T-cell (primary cell): ENCODE measurements at places on chromosomes 3 and 15.

GRCh38 chr3:50170689-50171088, 15.6 kb downstream of the SEMA3F start:
- no peak overlapping the region for H3K4me3 ChIP-seq
- H3K27ac ChIP-seq: no peak overlapping the region
- no peaks in the 10 kb centered on the region for H3K36me3 ChIP-seq

- no peaks in the 10 kb centered on the region for H3K4me1 ChIP-seq
- H3K27me3 ChIP-seq: no peaks in the 10 kb centered on the region
- H3K4me3 ChIP-seq: no peak overlapping the region
- H3K27ac ChIP-seq: no peak overlapping the region
Observed at GRCh38 chr15:39242345-39242744, 338.5 kb upstream of the THBS1 start.

- no peaks in the 10 kb centered on the region for H3K27me3 ChIP-seq
- no peak overlapping the region for H3K4me3 ChIP-seq
- no peak for DNase-seq
- no peaks in the 10 kb centered on the region for H3K36me3 ChIP-seq
Observed at GRCh38 chr3:165820671-165821123, 16.5 kb downstream of the BCHE start.

DNA sequence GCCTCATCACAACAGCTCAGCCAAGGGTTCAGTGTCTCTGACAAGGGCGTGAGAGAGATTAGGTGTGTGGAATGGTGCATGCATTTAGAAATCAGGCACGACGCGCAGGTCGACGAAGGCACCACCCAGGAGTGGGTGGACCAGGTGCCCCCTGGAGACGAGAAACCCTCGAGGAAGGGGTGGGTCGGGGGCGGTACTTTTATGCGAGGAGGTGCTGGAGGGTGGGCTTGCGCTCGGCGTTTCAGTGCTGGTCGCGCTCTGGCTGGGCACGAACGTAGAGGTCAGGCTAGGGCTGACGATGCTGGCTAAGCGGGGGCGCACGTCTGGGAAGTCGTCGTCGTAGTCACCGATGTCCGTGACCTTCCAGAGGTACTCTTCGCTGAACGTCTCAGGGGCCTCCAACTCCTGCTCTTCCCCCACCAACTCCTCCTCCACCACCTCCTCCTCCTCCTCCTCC, 393 bp downstream of the ERICH6 start:
- no peaks in the 10 kb centered on the region for H3K36me3 ChIP-seq
- peaks cover 23% of the 10 kb centered on the region for H3K4me1 ChIP-seq
- H3K4me3 ChIP-seq: peak overlapping the region; percentile 89

DNA sequence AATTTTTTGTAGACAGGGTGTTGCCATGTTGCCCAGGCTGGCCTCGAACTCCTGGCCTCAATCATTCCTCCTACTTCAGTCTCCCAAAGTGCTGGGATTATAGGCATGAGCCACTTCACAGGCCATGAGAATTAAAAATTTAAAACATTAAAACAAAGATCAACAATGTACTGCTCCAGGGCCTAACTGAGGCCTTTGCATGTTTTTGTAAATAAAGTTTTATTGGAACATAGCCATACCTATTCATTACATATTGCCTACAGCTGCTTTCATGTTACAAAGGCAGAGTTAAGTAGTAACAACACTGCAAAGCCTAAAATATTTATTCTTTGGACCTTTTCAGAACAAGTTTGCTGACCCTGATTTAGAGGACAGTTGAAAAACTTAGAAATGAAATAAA, 9.6 kb downstream of the VPS39 start:
- H3K27me3 ChIP-seq: no peaks in the 10 kb centered on the region
- no peaks in the 10 kb centered on the region for H3K36me3 ChIP-seq
- DNase-seq: no peak
- no peak overlapping the region for H3K4me3 ChIP-seq
- no peak overlapping the region for H3K27ac ChIP-seq
- H3K4me1 ChIP-seq: no peaks in the 10 kb centered on the region

GRCh38 chr3:107791450-107791849, 268.7 kb downstream of the BBX start:
- no peaks in the 10 kb centered on the region for H3K27me3 ChIP-seq
- no peaks in the 10 kb centered on the region for H3K4me1 ChIP-seq
- peaks cover 48% of the 10 kb centered on the region for H3K36me3 ChIP-seq
- DNase-seq: no peak
- H3K4me3 ChIP-seq: no peak overlapping the region

GRCh38 chr3:42764561-42765295, 8.3 kb downstream of the CCDC13 start:
- H3K36me3 ChIP-seq: no peaks in the 10 kb centered on the region
- no peaks in the 10 kb centered on the region for H3K4me1 ChIP-seq
- H3K27me3 ChIP-seq: no peaks in the 10 kb centered on the region
- no peak for DNase-seq
- H3K27ac ChIP-seq: no peak overlapping the region

DNA sequence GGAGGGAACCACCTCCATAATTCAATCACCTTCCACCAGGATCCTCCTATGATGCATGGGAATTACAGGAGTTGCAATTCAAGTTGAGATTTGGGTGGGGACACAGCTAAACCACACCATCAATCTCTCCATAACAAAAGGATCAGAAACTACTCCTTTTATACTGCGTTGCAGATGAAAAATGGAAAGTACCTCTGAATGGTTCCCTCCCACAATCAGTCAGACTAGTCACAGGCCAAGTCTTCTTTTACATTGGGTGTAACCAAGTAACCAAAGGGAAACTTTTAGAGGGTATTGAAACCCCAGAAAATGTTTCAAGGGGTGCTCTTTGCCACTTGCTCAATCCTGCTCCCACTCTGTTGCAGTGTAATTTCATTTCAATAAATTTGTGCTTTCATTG, 504.3 kb upstream of the CNTN3 start:
- no peak for DNase-seq
- H3K36me3 ChIP-seq: no peaks in the 10 kb centered on the region

DNA sequence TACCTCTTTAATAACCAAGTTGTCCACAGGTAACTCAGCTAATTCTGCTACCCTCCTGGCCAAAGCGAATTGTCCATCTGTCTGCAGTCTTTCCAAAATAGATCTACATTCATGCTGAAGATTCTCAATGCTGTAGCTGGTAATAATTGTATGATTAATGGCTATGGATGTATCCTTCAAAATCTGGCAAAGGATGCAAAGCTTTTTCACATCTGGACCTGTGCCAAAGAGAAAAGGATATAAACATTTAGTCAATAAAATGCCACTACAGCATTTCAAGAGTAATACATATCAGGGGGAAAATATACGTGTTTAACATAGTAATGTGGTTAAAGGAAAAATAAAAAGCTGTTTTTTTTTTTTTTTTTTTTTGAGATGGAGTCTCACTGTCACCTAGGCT, 48.7 kb downstream of the EIF3J start:
- no peak for DNase-seq
- H3K4me1 ChIP-seq: no peaks in the 10 kb centered on the region
- H3K36me3 ChIP-seq: peaks cover 64% of the 10 kb centered on the region

- no peaks in the 10 kb centered on the region for H3K36me3 ChIP-seq
- H3K4me1 ChIP-seq: peaks cover 9% of the 10 kb centered on the region
- H3K4me3 ChIP-seq: no peak overlapping the region
- peaks cover 16% of the 10 kb centered on the region for H3K27me3 ChIP-seq
Observed at GRCh38 chr15:67859331-67859946, 19.6 kb upstream of the RNU6-1 start.

DNA sequence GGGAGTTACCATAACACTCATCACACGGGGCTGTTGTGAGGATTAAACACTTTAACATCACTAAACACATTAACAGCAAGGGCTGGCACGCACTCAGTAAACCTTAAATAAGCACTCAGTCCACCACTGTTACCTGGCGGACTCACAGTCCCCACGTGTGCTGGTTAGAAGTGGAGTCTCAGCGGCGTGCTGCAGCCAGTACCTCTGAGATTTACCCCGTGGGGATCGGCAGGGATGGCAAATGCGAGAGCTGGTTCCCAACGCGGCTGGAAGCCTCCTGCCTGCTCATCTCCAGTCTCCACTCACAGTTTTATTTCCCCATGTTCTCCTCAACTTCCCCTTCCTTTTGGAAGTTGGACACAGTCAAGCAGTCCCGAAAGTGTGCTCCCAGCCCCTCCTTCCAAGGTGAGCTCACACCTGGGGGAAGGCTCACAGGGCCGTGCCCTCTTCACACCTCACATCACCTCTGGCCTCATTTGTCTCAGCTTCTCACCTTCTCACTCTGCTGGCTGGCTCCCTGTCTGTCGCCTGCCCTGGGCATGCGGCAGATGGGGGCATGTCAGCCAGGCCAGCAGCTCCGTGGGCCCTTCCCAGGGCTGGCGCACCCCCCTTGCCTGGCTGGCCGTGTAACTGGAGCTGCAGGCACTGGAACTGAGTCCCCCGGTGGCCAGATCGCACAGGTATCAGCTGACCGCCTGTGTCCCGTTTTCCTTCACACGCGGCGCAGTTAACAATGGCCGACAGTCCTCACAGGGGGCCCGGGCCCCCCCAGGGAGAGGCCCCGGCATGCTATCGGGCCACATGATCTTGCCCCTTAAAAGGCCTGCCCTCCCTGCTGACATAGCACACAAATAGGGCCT, 87.1 kb downstream of the WNT7A start:
- H3K36me3 ChIP-seq: no peaks in the 10 kb centered on the region
- H3K4me3 ChIP-seq: no peak overlapping the region
- H3K27ac ChIP-seq: no peak overlapping the region
- no peak for DNase-seq
- H3K27me3 ChIP-seq: peaks cover 53% of the 10 kb centered on the region

GRCh38 chr15:56786966-56787365, 53.7 kb upstream of the ZNF280D start:
- no peak overlapping the region for H3K4me3 ChIP-seq
- H3K27ac ChIP-seq: no peak overlapping the region
- no peaks in the 10 kb centered on the region for H3K36me3 ChIP-seq
- no peaks in the 10 kb centered on the region for H3K4me1 ChIP-seq
- DNase-seq: no peak
- peaks cover 2% of the 10 kb centered on the region for H3K27me3 ChIP-seq

- DNase-seq: no peak
- no peaks in the 10 kb centered on the region for H3K27me3 ChIP-seq
- H3K36me3 ChIP-seq: no peaks in the 10 kb centered on the region
Observed at GRCh38 chr3:136783708-136784191, 31.6 kb upstream of the STAG1 start.

GRCh38 chr3:5057272-5057671, 64.8 kb upstream of the ARL8B start:
- no peaks in the 10 kb centered on the region for H3K4me1 ChIP-seq
- no peak overlapping the region for H3K27ac ChIP-seq
- no peak overlapping the region for H3K4me3 ChIP-seq
- H3K36me3 ChIP-seq: no peaks in the 10 kb centered on the region
- no peak for DNase-seq
- no peaks in the 10 kb centered on the region for H3K27me3 ChIP-seq

DNA sequence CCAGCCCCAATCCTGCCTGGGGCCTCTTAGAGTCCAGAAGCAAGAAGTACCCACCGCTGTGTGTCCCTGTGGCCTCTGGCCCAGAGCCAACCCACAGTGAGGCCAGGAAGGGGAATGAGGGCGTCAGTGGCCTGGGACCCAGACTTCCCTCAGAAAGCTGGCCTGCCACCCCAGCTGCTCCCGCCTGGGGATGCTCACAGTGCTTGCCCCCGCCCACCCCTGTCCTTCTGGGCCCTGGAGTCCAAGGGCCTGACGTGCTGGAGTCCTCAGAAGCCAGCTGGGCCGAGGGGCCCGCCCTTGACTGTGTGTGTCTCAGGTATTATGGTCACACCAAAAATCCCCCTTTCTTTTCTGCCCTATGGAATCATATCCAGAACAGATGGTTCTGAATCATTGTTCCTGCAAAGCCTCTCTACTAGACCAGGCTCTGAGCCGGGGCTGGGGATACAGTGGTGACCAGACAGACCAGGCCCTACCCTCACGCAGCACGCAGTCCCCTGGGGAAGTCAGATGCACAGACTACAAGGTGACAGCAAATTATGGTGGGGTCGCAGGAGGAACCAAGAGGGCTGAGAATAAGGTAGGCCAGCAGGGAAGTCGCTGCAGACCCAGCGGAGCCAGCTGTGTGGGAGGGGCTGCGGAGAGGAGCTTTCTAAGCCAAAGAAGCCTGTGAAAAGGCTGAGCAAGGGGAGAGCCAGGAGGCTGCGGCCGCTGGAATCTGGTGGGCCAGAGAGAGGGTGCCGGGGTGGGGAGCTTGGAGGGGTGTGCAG, 99.1 kb downstream of the VGLL4 start:
- H3K27ac ChIP-seq: no peak overlapping the region
- peaks cover 4% of the 10 kb centered on the region for H3K36me3 ChIP-seq
- H3K27me3 ChIP-seq: no peaks in the 10 kb centered on the region

DNA sequence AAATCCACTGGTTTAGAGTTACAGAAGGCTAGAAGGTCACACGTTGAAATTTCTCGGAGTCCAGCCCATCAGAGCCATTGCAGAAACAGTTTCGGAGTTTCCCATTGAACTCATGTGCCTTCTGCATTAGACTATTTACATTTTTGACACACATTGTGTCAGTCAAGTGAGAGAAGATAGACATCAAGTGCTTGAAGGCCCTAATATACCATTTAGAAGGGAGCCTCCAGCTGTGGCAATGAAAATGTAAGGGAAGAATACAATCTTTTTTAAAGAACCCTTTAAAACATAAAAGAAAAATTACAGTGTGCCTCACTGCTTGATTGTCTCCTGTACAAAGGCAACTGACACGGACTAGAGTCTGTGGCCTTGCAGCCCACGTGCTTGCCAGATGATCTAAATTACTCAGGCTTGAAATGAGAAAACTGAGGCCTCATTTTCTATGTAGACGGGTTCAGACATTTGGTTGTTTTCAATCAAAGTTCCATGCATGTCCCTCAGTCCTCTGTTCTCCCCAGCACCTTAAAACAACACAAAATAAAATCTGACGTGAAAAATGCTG, 650.5 kb downstream of the ROBO2 start:
- no peak overlapping the region for H3K27ac ChIP-seq
- H3K4me3 ChIP-seq: no peak overlapping the region
- no peaks in the 10 kb centered on the region for H3K36me3 ChIP-seq
- no peaks in the 10 kb centered on the region for H3K27me3 ChIP-seq
- no peak for DNase-seq

GRCh38 chr3:10632125-10632524, 126.7 kb upstream of the ATP2B2 start:
- H3K4me3 ChIP-seq: no peak overlapping the region
- H3K36me3 ChIP-seq: no peaks in the 10 kb centered on the region
- H3K27ac ChIP-seq: no peak overlapping the region
- no peak for DNase-seq

DNA sequence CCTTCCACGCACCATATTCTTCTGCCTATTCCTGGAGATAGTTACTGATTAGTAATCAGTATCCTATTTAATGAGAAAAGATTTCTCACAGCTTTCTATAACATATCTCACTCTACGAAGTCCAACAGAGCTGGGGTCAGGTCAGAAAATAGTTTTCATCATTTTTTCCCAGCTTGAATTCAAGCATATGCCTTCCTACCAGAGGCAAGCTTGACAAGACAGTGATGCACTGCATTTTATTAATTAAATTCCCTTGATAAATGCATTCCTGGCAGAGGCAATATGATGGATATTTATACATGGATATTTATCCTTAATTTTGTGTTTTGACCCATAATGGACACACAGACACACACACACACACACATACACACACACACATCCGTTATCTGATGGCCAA, 961.4 kb downstream of the EPHA3 start:
- no peaks in the 10 kb centered on the region for H3K27me3 ChIP-seq
- H3K4me3 ChIP-seq: no peak overlapping the region
- no peaks in the 10 kb centered on the region for H3K36me3 ChIP-seq
- no peaks in the 10 kb centered on the region for H3K4me1 ChIP-seq
